ENCODE measurements at places on chromosomes 1 and 21.
A peak's percentile ranks its signal among the peaks of the same experiment; 100 is the strongest.

DNA sequence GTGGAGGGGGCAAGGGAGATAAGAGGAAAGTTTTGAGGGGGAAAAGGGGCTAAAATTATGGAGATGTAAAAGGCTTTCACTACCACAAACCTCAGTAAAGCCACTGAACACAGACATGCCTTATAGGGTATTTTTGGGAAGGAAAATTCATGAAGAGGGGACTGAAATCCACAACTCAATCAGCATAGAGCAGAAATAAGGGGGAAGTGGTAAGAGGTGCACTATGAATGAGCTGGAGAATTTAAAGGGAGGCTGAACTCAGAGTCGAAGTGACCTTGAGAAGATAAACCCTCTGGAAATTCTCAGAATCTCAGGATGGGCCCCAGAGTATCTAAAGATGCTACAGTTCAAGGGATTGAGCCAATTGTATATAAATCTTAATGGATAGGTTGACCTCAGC is 15.3 kb downstream of the RHEX start:
- DNase-seq: no peak

GRCh38 chr1:181817091-181817490 is 244.4 kb downstream of the ZNF648 start:
- DNase-seq: no peak

- peak; percentile 13 for DNase-seq
Measured at GRCh38 chr1:232912845-232913580, 37.4 kb upstream of the NTPCR start.

GRCh38 chr1:121519042-121519755 is 334.4 kb downstream of the SRGAP2C start:
- DNase-seq: no peak

DNA sequence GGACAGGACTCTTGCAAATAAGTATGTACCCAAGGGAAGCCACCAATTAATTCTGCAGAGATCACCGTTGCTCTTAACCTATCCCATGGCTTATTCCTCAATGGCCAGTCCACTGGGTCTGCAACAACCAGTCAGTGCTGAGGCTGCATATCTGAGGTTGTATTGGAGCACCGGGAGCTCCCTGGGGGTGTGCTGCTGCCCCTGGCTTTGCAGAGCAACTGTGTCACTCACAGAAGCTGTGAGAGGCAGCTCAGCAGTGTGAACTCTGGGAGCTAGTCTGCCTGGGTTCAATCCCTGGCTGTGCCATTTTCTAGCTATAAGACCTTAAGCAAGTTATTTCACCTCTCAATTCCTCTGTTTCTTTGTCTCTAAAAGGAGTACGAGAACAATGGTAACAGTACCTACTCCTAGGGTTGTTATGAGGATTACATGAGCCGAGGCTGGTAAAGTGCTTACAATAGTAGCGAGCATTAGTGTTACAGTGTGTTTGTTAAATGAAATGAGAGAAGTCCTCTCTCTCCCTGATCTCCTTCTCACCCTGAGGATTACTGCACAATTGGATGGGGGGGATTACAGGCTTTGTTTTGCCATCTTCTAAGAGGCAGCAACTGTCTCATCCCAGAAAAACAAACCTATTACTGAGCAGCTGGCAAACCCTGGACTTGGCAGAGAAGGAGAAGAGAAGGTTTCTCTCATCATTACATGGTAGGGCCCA is 3.6 kb downstream of the RXRG start:
- DNase-seq: no peak

Measured in LNCaP clone FGC (cell line).